ENCODE measurements at places on chromosomes 5 and 9.

GRCh38 chr9:81002242-81002641 is 687.1 kb downstream of the TLE1 start:
- no peak for DNase-seq

DNA sequence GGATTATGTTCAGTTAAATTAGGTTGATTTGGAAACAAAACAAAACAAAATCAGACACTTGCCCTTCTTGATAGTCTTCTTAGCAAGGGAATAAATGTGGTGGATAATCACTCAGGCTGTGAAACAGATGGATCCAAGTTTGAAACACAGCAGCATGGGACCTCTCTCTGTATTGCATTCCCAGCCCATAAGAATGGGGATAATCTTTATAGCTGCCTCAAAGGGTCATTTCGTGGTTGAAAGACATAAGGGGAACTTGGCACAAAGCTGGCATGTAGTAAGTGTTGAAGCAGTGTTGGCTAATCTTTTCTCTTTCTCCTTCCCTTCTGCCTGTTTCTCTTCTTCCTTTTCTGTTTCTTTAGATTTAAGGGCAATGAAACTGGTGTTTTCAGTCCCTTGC is 333.9 kb upstream of the TLE4 start:
- no peak for DNase-seq

DNA sequence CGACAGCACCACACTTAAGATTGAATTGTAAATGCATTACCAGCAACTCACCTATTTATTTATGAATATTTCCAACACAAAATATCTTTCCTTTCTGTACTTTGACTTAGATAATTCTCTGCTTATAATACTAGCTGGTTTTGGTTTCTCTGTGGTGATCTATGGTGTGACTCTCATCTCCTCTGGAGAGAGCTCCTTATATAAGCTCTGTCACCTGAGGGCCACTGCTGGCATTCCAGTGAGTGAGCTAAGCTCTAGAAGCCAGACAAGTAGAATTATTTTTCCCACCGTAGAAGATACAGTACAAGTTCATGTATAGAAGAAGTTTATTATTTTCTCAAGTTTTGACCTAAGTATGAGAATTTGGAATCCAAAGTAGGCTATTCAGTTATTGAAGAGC is 111.5 kb downstream of the CDC42SE2 start:
- no peak for DNase-seq

GRCh38 chr5:165370233-165370632 is 1864.8 kb downstream of the MAT2B start:
- DNase-seq = no peak

- no peak for DNase-seq
Measured at GRCh38 chr9:90296539-90296938, 346.1 kb downstream of the DIRAS2 start.

DNA sequence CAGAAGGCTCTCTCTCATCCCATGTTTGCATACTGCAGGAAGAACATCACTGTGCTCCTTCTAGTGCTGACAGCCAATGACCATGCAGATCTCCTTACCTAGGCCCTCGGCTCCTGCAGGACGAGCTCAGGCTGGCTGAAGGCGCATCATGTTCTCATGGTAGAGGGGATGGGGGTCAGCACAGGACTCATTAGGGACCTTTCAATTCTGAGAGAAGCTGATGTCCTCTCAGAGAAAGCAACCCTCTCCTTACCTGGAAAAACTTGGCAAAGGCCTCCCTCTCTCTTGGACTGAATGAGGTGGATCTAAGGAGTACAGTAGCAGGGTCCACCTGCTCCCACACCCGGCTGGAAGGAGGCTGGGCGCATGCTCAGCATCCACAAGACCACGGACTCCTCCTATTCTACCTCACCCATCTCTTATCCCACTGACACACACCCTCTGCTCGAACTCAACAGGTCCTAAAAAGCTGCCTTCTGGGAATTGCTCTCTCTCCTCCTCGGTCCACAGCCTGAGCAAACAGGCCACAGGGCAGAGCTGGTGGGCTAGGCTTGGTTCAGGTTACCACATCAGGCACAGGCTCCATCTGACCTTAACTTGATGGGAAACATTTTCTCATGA is 2.9 kb downstream of the IPPK start:
- DNase-seq = no peak

DNA sequence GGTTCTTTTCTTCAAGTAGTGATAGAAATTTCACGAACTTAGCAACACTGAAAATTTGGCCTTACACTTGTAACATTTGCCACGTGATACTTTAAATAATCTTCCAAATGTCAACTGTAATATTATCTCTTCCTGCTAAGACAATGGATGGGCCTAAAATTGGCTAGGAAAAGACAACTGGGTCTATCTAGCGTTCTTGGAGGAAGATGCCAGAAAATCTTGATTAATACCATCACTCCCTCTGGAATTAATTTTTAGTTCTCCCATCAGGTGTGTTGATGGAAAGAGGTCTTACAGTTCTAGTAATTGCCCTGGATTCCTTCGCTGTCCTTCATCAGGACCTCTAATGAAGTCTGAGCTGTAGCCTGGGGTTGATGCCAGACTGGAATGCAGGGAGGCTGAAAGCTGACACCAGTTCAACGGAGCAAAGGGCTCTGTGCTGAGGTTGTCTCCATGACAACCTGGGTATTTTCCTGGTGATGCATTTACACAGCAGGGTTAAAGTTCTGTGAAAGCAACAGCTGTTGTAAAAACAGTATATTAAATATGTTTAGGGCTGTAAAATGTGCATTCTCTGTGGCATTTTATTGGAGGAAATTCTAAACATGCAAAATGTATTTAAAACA is 92.3 kb downstream of the GAS1 start:
- DNase-seq = no peak

DNA sequence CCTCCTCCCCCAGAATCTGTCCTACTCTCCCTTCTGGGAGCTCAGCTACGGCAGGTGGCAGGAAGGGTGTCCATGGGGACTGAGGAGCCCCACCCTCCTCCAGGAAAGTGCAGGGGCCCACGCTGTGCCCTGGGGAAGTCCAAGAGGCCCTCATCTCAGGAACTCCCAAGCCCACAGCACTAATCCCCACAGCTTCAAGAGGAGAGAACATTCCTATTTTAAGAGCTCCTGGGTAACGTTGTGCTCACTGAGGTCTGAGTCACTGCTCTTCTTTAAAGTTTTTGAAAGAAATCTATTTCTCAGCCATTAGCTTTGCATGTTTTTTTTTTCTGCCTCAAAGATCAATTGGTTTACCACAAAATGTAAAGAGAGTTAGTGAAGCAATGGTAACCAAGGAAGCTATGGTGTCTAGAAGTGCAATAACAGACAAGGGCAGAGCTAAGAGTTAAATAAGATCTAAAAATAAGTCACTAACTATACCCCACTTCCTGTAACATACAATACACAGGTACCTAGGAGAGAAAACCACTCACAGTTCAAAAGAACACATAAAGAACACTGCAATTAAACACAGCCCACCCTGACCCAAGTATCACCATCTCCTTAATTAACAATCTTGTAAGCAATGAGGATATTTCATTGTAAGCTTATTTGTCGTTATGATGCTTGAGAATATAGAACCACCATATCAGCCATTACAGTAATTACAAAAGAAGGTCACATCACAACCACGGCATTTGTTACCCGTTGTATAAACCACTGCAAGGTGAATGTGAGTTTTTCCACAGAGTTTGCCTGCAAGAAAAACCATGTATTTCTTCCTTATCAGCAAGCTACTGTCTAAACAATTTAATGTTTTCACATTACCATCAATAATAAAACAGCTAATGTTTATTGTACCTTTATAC is 382.3 kb upstream of the SLC30A5 start:
- no peak for DNase-seq

- DNase-seq = no peak
Measured at GRCh38 chr5:61306531-61307131, 25.4 kb upstream of the ZSWIM6 start.

DNA sequence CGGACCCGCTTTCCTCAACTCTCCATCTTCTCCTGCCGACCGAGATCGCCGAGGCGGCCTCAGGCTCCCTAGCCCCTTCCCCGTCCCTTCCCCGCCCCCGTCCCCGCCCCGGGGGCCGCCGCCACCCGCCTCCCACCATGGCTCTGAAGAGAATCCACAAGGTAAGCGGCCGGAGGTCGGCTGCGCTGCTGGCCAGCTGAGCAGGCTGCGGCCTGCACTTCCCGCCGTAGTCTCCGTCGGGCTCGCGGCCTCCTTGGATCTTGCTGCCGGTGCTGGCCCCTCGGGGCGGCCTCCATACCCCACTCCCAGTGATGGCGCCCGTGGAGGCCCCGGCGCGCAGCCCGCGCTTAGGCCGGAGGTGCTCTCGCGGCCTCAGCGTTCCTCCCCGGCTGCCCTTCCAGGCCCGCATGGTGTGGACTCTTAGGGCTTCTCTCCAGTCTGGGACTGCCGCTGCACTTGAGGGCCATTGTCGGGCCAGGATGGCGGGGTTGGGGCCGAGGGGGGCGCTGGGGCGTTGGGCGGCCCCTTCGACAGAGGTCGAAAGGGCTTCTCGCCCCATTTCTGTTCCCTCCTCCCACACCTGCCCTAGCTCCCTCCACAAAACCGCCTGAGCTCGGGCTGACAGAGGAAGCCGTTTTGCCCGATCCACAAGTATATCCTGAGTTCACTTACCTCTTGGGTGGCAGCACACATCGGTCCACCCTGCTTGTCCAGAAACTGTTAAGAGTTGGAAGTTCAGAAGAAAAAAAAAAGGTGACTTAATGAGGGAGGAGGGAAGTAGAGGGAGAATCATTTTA is 714 bp downstream of the UBE2D2 start:
- peak; percentile 33 for DNase-seq

GRCh38 chr5:133362438-133362837 is 249.9 kb downstream of the FSTL4 start:
- DNase-seq = no peak

DNA sequence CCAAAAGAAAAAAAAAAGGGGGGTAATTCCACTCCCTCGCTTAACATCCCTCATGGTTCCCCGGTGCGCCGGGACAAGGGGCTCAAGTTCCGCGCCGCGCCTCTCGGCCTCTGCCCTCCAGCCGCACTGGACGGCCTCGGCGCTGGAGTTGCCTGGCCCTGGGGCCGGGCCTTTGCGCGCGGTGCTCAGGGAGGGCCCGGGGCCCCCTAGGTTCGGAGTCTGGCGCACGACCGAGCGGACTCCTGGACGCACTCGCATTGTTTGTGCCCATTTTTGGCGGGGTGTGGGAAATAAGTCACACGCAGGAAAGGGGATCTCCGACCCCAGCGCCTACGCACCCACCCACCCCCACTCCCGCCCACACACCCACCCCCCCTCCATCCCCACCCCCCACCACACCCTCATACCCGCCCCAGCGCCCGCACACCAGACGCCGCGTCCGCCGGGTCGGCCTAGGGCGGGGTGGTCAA is 381 bp downstream of the MED22 start:
- DNase-seq = no peak

DNA sequence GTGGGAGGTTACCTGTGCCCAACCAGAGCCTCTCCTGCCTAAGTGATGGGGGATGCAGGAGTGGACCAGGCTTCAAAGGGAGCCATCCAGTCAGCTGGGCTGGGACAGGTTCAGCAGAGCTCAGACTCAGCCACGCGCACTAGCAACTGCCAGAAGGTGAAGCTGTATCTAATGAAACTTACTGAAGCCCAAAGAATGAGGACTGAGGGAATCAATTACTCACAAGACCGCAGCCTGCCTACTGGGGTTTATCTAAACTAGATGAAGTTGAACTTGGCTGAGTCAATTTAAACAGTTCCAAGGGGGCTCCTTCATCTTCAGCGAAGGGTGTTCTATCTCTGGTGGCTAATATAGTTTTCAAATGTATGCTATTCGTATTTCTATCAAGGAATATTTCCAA is 11.4 kb downstream of the HAND1 start:
- DNase-seq = no peak

- no peak for DNase-seq
Measured at GRCh38 chr9:31028137-31028536, 1356.3 kb upstream of the ACO1 start.

GRCh38 chr5:1665231-1665630 is 134.4 kb downstream of the MRPL36 start:
- DNase-seq = no peak

DNA sequence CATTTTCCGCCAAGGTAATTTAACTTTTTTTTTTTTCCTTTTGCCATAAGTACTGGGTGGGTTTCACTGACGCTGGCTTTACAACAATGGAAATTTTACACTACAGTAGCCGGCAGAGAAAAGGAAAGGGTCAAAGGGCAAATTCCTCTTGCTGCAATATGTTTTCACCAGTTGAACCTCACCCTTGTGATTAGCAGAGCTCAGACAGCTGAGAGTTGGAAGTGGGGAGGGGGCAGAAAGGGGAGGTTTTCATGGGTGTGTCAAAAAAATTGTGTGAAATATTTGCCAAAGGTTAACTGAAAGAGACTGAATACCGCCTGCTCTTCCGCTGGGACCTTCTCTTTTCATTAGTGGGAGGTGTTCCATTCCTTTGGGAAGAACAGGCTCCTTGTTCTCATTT is 296.9 kb downstream of the ADAMTS6 start:
- no peak for DNase-seq

- no peak for DNase-seq
Measured at GRCh38 chr9:133551446-133551845, 16.9 kb downstream of the ADAMTSL2 start.

DNA sequence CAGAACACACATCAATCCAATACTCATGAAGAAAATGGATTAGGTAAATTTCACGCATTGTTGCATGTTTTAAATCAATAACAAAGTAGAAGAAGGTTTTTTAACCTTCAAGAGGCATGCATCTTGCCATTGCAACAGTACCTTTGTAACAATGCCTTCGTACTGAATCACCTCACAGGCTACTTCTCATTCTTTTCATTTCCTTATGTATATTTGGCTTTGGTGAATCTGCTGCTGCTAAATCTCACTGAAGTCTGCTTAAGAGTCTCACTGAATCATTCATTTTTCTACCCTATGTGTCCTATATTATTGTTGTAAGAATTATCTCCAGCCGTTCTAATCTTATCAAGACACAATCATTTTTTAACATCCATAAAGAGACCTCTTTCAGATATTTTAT is 152.5 kb downstream of the CDH10 start:
- DNase-seq = no peak

GRCh38 chr5:8288897-8289516 is 420.1 kb downstream of the MTRR start:
- DNase-seq = no peak

- no peak for DNase-seq
Measured at GRCh38 chr5:80259511-80260203, 3.8 kb upstream of the SERINC5 start.

- no peak for DNase-seq
Measured at GRCh38 chr5:151699071-151699901, 12.6 kb upstream of the SPARC start.

GRCh38 chr5:154498994-154499393 is 21.0 kb upstream of the HAND1 start:
- no peak for DNase-seq

GRCh38 chr5:41925555-41925951 is 472 bp downstream of the FBXO4 start:
- no peak for DNase-seq

- DNase-seq = no peak
Measured at GRCh38 chr5:56055287-56055686, 60.5 kb upstream of the IL6ST start.

All from stimulated activated CD4-positive, alpha-beta T cell treated with anti-CD3 and anti-CD28 coated beads, Interleukin-12 subunit alpha, Interleukin-12 subunit beta, amount 100 ng/mL, for 48 hours (primary cell).